ENCODE measurements at places on chromosomes 2 and 18. TPM values are rescaled to one million over a fixed set of nuclear protein-coding genes. Genes with fewer than 3 reads are reported as not detected.

GRCh38 chr18:35511833-35512232, 14.1 kb upstream of the INO80C start:
- H3K4me3 ChIP-seq: no peak overlapping the region
- H3K4me1 ChIP-seq: peaks cover 31% of the 10 kb centered on the region
- no peaks in the 10 kb centered on the region for H3K27me3 ChIP-seq
- no peak for DNase-seq

- H3K4me3 ChIP-seq: peak overlapping the region; percentile 36
- H3K27me3 ChIP-seq: peaks cover 100% of the 10 kb centered on the region
- no peak overlapping the region for H3K27ac ChIP-seq
Observed at GRCh38 chr2:176074919-176075425, 8.8 kb downstream of the EVX2 start.

DNA sequence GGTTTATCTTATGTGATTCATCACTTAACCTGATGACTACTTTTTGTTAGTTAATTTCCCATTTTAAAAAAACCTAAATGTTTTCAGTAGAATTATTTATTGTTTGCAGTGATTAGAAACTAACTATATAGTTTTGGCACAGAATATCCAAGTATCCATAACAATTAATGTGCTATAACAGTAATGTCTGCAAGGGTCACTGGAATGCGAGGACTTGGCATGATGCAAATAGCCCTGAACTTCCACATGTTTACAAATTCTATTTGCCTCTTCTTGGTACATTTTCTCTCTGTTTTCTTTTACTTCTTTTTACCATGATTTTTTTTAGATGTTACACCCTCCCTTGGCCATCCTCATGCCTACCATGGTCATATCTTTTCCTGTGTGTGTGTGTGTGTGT, 49.3 kb upstream of the GALNT3 start:
- no peak overlapping the region for H3K27ac ChIP-seq
- H3K4me3 ChIP-seq: no peak overlapping the region
- H3K36me3 ChIP-seq: no peaks in the 10 kb centered on the region
- H3K4me1 ChIP-seq: peaks cover 47% of the 10 kb centered on the region

LRRTM4 gene
- 8.5 TPM for total RNA-seq
